ENCODE measurements at places on chromosomes 12 and 14.

DNA sequence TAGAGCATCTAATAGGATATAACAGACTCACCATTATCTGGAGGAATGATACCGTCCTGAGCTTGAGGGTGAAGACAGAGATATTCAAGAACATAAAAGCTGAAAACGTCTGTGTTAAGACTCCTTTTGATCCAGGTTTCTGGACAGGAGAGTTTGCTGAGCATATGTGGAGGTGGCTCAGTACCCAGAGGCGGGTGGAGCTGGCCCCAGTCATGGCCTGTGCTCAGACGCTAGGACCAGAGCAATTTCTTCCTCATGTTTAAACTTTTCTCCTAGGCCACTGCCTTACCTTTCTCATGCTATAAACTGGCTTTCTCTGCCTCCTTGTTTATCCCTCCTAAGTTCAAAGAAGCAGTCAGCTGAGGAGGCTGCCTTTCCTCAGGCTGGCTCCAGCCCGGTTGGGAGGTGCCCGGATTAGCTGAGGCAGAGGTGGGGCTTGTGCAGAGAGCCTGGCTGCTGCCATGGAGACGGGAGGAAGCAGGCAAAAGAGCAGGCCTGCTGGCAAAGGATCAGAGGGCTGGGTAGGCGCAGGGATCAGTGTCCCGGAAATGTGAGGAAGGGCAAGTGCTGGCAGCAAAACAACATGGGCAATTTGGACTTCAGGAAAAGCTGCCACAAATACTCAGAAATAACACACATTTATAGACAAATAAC lies 13.7 kb downstream of the COA8 start:
- peak; percentile 91 for DNase-seq

DNA sequence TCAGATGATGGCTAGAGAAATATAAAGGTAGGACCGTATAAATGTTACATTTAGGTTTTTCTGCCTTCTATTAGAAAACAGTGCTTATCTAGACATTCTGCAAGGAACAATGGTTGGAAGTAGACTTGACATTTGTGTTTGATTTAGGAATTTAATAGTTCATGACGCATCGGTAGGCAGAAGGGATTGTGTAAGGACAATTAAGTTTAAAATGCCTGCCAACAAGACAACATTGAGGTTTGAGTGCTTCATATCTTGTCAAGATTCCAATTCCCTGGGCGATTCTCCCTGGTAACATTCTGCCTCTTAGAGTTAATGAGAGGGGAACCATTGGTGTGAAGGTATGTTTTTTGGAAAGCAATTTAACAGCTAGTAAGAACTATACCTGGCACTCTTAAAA lies 186.8 kb upstream of the RBM19 start:
- DNase-seq: no peak

DNA sequence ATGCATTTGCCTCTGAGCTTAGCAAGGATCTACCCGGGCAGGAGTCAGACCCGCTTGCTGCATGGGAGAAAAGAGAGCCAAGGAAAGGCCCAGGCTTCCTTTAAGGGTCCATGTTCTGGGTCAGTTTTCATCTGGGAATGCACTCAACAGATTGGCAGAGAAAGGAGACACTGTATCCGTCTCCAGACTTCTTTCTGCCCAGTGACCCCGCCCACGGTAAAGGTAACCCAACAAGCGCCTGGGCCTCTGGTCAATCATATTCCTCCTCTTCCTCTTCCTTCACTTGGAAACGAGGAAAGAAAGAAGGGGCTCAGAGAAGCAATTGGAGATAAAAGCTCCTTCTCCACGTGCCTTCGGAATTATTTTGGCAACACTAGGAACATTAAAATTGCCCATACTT lies 27.1 kb upstream of the TCP11L2 start:
- no peak for DNase-seq

DNA sequence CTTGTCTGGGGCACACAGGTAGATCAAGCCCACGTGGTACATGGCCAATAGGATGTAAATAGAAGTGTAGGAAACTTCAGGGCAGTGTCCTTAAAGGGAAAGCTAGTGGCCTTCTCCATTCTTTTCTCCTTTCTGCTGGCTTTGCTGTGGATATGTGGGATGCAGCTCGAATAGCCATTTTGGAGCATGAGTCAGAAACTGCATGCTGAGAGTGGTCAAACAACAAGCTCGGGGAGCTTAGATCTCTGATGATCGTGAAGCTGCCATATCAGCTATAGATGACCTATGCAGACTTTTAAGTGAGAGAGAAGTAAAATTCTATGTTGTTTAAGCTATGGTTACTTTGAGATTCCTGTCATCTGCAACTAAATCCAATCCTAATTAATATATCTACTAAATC lies 241.3 kb upstream of the DAAM1 start:
- DNase-seq: no peak

DNA sequence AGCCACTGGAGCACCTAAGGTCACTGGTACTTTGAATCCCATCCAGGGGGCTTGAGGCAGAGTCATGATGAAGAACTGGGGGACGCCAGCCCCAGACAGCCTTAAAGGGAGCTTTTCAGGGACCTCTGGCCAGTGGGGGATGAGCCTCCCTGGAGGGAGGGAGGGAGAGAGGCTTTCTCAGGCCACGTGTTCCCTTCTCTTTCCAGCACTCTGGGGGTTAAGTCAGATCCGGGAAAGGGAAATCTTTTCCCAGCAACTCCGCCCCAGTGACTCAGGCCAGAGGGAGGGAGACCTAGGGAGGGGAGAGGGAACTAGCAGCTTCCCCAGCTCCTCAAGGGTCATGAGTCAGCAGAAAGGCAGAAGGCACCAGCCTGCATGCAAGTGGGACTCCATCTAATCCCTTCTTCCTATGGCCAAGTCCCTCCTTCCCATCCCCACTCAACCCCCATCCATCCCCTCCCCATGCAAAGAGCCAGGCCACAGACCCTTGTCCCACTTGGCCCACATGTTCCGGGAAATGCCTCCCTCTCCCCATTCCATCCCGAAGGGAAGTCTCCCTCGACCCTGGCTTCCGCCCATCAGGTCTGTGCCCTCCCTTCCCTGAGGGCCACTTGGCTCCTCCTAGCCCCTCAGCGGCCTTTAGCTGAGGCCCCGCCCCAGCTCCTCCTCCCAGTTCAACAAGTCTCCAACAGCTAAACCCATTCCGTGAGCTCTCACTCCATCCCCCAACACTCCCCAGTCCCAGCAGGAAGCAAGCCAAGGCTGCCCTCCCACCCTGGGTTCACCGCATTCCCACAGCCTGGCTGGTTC lies 5.6 kb downstream of the TNFRSF1A start:
- DNase-seq: peak; percentile 95

DNA sequence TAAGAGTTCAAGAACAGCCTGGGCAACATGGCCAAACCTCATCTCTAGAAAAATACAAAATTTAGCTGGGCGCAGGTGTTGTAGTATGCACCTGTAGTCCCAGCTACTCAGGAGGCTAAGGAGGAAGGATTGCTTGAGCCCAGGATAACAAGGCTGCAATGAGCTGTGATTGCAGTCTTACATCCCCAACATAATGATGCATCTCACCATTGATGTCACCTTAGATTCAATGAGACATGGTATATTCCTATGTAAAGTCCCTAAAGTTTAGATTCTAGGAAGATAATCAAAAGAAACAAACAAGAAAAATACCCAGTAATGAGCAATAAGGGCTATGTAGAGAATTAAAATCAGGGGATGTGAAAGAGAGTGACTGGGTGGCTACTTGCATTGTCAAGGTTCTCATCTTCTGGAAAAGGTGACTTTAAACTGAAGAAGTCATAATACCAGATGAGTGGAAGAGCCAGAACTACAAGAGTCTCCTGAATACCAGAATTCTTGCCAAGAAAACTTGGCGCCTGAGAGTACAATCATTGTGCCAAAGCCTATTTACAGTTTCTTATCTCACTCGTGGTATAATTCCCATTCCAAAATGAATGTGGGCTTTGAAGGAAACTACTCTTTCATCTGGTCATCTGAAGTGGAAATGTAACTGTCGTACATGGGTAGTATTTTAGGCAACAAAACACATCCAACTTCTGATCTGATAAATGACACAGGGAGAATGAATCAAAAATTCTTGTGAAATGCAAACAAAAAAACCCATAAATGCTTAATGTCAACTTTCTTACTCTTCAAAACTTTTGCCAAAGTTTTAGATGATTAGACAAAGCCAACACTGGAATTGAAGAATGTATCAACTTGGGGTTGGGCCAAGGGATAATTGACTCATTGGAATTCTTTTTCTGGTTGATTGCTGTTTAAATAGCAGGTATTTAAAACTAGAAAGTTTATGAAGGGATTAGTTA lies 81.1 kb upstream of the ST8SIA1 start:
- DNase-seq: no peak

DNA sequence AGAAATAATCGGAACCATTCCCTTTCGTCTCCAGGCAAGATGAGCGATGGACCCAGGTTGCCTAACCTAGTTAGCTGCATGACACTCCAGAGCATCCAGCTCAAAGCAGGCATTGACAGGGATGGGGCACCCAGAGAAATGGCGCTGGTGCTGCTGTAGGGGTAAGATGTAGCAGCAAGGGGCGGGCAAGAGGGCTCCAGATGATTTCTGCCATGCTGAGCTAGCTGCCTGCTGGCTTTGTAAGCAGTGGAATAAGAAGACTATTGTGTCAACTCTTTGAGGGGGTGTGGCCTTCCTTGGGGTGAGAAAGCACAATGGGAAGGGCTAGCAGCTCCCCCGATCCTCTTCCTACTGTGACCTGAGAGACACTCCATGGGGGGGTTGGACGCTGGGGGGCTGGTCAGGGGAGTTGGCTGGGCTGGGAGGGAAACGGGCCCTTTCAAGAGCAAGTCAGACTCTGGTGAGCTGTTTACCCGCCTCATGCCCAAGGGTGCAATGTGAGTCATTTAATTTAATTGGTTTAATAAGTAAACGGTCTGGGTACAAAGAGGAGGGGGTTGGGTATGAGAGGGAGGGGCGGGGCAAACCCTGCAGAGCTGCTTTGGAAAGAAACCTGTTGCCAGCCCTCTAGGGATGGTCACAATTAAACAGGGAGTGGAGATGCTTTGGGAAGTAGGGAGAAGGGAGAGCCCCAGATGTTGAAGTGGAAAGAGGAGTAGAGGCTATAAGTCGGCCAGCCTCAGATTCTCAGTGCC lies 50.5 kb downstream of the B4GALNT3 start:
- peak; percentile 43 for DNase-seq

DNA sequence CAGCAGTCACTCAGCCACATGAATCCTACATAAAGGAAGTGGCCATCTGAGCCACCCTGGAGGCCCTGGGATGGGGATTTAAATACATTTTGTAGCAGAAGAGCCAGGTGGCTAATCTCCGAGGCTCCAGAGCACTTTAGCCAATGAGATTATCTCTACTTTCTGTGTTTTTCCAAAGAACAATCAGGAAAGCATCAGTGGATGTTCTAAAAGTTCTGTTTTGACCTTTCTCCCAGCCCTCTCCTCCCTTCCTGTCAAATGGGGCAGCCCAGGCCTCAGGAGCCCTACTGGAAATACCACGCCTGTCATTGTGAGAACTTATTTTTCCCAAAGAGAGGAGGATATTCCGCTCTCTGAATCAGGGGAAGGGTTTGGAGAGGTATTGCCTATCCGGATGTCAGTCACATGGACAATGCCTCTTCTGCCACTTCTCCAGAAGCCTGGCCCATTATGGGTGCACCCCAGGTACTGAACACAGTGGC lies 336.8 kb upstream of the FKBP4 start:
- DNase-seq: no peak

DNA sequence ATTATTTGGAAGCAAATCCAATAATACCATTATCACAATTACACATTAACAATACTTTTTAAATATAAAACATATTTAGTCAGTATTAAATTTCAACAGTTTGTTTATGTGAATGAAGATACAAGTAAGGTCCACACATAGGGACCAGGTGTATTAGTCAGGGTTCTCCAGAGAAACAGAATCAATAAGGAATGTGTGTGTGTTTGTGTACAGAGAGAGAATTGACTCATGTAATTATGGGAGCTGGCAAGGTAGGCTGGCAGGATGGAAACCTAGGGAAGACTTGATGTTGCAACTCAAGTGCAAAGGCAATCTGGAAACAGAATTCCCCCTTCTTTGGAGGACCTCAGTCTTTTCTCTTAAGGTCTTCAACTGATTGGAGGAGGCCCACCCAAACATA lies 123.2 kb upstream of the OTX2 start:
- DNase-seq: no peak

DNA sequence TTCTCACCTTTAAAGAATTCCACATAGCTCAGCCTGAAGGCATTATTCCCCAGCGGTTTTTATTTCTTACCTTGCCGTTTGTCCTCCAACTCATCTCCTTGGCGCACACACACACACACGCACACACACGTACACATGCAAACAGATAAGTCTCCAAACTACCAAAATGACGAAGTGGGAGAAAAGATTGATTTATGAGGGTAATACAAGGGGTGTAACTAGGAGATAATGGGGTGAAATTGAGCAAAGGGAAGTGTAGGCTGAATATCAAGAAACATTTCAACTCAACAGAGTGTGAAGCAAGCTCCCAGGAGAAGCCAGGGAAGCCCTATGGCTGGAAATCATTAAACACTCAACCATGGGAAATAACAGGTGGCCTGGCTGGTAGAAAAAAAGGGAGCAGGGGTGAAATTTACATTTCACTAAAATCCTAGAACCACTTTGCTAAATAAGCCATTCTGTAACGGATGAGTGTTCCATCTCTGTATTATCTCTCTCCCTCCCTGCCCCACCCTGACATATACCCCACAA lies 41.0 kb downstream of the GRIN2B start:
- no peak for DNase-seq

GRCh38 chr12:9066755-9067423 lies 48.8 kb downstream of the A2M start:
- no peak for DNase-seq

DNA sequence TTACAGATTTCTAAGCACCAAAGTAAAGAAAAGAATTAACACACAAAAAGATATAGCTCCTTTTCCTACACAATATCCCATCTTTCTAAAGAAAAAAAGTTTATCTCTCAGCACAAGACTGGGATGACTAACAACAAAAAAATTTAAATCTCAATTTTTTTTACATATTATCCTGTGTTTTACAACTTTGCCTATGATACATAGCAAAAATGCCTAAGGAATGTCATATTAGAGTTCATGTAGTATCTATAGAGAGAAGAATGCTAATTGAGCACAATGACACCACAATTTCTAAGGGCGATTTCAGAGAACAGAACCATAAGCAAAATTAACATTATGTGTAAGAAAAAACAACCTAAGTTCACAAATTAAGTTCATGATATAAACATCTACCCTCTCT lies 16.3 kb downstream of the C2CD5 start:
- DNase-seq: peak; percentile 40

Data from kidney glomerular epithelial cell (primary cell).